Activated naive CD4-positive, alpha-beta T cell treated with anti-CD3 and anti-CD28 coated beads, Interleukin-2, amount 50 U/mL, for 16 hours (primary cell): ENCODE measurements at places on chromosomes 16 and 17.
A peak's percentile ranks its signal among the peaks of the same experiment; 100 is the strongest.

DNA sequence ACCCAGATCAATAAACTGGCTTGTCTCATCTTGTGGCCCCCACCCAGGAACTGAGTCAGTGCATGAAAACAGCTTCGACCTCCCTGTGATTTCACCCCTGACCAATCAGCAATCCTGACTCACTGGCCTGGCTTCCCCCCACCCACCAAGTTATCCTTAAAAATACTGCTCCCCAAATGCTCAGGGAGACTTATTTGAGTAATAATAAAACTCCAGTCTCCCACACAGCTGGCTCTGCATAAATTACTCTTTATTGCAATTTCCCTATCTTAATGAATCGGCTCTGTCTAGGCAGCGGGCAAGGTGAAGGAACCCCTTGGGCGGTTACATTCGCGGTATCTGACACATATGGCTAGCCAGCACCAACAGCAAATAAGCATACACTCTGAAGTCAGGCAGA, 9.8 kb upstream of the RABEP1 start:
- peak; percentile 13 for DNase-seq

GRCh38 chr16:80142281-80142680, 398.5 kb upstream of the DYNLRB2 start:
- no peak for DNase-seq

GRCh38 chr17:1109606-1110540, 69.9 kb downstream of the ABR start:
- DNase-seq: peak; percentile 60

DNA sequence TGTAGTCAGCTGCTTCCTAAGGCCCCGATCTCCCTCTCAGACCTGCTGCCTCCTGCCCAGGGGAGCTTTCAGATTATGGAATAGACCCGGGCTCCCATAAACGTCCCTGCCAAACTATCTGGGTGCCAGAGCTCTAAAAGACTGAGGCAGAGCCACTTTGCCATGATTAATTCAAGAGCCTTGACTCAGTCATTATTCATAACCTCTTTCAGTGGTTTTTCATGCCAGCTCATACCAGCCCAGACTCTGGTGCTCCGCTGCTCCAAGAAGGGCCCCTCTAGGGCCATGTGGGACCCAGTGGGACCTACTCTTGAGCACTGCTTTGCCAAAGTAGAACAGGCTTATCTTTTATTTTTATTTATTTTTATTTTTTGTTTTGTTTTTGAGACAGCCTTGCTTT, 23.9 kb downstream of the DNAI2 start:
- DNase-seq: no peak

- no peak for DNase-seq
These were observed 1091.0 kb downstream of the CDH8 start for GRCh38 chr16:60945225-60945624.
